ENCODE measurements at places on chromosomes 2 and 18.

DNA sequence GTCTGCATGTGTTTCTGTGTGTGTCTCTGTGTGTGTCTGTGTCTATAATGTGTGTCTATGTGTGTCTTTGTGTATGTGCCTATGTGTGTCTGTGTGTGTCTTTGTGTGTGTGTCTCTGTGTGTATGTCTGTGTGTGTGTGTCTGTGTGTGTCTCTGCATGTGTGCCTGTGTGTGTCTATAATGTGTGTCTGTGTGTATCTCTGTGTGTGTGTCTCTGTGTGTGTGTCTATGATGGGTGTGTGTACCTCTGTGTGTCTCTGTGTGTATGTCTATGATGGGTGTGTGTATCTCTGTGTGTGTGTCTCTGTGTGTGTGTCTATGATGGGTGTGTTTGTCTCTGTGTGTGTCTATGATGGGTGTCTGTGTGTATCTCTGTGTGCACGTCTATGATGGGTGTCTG lies 126.2 kb upstream of the GPC1 start:
- no peak for DNase-seq

DNA sequence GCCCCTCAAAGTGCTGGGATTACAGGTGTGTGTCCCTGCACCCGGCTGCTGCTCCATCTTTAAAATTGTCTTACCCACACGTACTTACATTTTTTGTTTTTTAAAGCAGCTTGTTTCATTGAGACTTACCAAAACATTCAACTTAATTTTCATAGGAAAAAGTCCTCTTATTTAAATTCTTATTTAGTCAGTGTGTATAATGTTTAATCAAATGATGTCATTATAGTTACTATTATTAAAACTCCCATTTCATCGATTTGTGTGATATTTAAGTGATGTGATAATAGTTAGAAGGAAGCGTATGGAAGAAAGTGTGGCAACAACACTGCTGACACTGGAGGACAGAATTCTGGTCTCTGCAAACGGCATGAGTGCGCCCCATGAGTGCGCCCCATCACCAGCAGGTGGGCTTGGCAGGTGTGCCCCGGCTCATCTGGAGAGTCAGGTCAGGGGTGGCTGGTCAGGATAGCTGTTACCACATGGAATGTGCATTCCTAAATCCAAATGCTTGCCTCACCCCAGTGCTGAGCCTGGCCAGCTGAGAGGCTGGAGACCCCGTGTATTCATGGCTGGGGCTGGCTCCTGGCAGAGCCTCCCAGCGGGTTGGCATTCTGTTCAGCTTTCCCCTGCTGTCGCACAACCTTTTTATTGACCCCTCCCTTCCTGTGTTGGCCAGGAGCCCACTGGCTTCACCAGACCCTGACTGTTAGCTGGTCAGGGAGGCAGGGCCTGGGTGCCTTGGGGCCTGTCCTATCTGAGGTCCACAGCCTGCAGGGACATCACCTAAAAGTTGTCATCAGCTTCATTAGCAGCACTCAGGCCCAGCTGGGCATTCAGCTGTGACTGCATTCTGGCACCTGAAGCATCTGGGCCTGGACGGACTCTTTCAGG lies 79.7 kb downstream of the AGAP1 start:
- DNase-seq, result peak; percentile 54

DNA sequence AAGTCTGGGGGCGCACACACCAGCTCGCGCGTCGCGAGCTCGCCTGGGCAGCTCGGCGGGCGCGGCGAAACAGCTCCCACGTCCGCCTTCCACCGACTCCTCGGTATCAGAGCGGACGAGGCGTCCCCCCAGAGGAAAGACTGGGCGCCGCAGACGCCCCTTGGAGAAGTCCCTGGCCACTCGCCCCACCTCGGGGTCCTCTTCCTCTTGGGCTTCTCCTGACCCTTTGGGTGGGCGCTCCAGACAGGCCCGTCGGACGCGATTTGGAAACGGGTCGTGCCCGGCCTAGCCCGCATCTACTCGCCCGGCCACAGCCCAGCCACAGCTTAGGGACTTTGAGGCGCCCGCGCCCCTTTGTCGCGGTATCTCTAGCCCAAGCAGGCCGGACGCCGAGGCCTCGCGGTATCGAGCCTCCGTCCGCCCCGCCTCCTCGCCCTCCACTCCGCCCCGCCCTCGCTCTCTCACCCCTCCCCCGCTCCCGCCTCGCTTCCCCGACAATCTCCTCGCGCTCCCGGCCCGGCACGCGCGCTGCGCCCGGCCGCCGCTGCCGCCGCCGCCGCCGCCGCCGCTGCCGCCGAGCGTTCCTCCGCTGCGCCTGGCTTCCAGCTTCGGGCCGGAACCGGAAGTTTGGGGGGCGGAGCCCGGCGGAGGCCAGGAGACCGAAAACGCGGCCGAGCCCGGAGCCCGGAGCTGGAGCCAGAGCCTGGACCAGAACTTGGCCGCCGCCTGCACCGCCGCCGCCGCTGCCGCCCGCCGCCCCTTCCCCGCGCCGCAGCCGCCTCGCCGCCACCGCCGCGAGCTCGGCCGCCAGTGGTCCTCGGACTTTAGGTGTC lies 749 bp upstream of the ACVR2A start:
- DNase-seq, result peak; percentile 87

- DNase-seq, result no peak
Observed at GRCh38 chr2:136319237-136319636, 201.3 kb upstream of the CXCR4 start.

DNA sequence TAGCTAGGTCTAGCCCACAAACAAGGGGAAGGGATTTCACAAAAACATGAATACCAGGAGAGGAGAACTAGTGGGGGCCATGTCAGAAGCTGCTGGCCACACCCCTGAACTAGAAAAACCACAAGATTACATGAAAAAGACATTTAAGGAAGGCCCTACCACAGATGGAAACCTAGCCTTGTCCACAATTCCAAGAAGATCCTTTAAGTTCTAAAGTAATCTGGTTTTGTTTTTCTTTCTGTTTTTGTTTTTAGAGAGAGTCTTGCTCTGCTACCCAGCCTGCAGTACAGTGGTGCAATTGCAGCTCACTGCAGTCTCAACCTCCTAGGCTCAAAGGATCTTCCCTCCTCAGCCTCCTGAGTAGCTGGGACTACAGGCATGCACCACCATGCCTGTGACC lies 34.2 kb upstream of the CAB39 start:
- DNase-seq, result no peak

DNA sequence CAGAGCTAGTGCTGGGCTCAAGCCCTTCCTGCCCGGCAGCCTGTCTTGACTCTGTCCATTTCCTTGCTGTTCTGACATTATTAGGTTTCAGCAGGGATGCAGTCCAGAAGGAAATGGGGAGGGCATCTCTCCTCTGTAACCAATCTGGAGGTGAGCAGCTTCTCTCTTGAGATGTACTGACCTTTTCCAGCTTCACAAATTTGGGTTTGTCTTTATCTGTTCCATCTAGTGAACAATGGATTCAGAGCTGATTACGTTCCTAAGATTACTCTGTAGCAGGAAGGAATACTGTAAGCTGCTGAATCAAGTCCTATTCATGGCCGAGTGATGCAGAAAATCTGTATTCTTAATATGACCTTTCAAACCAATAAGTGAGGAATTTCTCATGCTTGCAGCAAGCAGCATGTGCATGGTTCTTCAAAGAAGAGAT lies 11.0 kb downstream of the PLA2R1 start:
- DNase-seq, result no peak

DNA sequence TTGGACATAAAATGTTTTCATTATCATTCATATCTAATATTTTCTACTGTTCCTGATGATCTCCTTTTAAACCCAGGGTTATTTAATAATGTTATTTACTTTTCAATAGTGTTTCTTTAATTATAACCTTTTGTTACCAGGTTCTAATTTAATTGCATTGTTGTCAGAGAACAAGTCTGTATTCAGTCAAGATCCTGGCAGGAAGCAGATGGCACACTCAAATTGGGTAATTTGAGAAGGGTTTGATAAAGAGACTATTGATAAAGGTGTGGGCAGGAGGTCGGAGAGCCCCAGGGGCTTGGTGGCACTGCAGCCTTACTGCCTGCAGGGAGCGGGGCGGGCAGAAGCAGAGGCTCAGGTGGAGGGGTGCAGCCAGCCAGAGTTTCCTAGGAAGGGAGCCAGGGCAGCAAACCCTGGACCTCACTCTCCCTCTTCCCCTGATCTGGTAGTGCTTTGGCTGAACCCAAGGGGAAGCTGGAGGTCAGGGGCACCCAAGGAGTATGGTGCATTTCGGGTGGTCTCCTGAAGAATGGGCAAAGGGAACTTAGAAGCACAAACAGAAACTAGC lies 2.3 kb upstream of the KIF1A start:
- DNase-seq, result no peak

DNA sequence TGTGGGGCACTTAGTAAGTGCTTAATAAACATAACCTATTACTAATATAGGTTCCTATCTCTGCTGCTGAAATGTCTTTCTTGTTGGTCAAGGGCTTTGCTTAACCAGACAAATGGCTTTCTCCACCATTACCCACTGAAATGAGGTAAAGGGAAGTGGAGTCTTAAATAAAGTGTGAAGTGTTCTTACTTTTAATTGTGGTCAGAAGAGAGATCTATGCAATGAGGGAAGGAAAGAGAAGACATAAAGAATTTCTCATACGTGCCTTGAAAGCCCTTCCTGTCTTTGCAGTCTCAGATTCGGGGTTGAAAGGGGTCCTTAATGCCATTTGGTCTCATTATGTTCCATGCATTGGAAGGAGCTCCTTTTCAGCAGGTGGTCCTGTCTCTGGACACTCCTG lies 6.9 kb upstream of the CXCR4 start:
- DNase-seq, result no peak

DNA sequence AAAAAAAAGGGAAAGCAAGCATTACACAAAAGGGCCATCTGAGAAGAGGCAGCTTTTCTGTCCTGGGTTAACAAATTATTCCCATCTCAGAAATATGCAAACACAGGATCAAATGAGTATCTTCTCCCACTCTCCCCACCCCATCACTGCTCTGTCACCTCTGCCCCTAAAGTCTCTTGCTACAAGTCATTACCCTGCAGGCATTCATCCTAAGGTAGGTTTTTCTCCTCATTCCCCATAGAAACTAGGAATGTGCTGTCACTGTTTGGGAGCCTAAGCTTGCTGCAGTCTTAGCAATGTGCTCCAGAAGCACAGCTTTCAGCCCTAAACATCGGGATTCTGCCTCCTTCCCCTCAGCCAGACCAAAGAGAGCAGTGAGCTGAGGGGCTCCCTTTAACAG lies 3.6 kb downstream of the LRRTM1 start:
- DNase-seq, result no peak

DNA sequence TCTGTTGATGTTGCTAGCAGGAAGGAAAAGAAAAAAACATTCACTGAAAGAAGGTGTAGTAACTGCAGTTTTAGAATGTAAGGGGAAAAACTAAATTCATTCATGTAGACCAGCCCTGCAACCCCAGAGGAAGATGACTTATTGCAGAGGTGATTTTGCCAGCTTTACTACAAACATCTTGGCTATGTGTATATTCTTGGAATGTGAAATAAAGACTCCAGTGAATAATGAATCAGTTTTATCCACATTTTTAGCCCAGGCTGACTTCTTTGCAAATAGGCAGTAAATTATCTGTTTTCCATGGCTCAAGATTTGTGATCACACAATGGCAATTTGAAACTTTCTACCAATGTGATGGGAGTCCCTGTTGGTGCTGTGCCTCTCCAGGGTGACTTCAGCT lies 206.1 kb upstream of the SETBP1 start:
- DNase-seq, result no peak

DNA sequence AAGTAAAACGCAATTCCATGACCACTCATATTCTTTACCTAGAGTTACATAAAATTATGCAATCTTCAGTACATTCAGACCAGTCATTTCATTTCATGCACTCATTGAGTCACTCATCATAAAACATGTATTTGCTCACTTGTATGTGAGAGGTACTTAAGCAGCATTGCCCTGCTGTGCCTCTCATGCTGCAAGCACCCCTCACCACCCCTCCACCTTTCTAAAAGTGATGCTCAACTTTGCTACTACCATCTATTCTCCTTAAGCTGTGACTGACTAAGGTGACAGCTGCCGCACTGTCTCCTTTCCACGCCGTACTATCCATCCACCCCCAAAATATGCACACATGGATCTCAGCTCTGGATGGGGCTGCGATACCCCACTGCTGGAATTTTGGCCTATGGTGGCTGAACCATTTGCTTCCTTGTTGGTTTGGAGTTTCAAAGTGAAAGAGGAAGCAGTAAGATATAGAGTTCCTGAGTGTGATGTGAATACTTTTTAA lies 7.2 kb downstream of the ARHGAP25 start:
- DNase-seq, result no peak

- DNase-seq, result no peak
Observed at GRCh38 chr18:75422341-75422910, 5.1 kb downstream of the SMIM21 start.
